Putamen (tissue), 1 donor: ENCODE measurements at places on chromosomes 13 and 19.

DNA sequence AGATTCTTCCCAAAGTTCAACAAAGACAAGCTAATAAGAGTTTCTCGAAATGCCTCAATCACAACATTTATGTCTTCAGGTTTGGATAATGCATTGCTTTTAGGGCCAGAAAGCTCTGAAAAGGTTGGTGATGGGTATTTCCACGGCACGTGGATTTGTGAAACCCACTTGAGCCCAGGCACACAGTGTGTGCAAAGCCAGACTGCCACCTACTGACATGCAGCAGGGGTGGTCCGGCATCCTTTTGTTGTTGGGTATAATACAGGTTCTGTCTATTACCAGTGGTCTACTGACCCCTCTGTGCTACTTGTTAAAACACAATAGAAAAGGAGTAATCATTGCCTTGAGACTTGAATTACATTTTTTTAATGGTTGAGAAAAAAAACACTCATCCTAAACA, 225.6 kb downstream of the RAP2A start:
- no peak for DNase-seq

DNA sequence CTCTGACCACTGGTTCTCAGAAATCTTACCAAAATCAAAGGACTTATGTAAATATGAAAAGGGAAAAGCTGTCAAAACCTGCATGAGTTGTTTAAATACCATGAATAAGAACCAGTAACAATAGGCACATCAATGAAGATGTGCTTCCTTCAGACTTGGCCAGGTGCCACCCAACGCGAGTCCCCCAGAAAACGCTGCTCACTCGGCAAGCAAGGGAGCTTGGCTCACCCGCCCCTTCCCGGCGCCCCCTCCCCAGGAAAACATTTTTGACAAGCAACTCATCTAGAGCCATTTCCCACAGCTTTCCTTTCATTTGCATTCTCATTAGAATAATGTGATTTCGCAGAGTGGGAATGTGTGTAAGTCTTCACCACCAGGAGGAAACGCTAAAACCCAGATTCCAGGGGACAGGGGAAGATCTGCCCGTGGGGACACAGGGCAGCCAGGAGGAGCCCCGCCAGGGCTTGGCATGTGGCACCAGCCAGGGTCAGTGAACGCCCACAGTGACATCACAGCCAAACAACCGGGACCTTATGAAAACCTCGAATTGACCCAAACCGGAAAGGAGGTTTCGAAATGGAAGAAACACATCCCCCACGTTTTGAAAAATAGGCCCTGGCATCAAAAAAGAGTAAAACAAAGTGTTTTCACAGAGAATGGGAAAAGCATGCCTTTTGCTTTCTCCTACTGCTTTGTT, 366.2 kb upstream of the TSHZ3 start:
- no peak for DNase-seq

DNA sequence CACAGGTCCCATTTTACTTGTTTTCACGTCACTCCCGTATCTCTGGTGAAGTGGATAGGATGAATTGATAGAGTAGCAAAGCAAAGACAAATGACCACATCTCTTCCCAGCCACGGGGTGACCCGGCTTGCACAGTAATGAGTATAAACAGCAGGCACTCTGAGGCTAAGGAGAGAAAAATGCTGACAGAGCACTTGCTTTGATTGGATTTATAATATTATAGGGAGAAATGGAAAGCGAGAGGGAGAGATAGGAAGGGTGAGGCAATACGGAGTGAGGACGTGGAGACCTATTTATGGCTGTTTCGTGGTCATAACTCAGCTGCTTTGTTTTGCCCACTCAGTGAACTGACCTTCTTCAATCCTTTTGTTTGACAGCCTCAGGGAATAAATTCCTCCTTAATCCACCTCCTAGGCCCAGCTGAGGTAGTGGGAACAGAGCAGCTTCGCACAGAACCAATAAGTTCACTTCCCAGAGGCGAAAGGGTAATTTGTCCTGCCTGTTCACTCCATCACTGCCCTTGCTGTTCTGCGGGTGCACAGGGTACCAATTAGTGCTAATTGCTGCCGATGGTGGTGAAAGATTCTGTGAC, 68.6 kb downstream of the ERCC5 start:
- DNase-seq = no peak

DNA sequence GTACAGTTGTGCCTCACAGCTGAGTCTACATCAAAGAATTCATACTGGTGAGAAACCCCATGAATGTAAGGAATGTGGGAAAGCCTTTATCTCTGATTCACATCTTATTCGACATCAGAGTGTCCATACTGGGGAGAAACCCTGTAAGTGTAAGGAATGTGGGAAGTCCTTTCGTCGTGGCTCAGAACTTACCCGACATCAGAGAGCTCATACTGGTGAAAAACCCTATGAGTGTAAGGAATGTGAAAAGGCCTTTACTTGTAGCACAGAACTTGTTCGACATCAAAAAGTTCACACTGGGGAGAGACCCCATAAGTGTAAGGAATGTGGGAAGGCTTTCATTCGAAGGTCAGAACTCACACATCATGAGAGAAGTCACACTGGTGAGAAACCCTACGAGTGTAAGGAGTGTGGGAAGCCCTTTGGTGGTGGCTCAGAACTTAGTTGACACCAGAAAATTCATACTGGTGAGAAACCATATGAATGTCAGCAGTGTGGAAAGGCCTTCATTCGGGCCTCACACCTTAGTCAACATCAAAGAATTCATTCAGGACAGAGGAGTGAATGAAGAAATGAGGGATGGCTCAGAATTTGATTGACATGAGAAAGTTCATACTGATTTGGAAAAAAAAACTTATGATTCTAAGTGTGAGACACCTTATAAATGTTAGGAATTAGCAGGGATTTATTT, 80.9 kb upstream of the ZNF420 start:
- no peak for DNase-seq

DNA sequence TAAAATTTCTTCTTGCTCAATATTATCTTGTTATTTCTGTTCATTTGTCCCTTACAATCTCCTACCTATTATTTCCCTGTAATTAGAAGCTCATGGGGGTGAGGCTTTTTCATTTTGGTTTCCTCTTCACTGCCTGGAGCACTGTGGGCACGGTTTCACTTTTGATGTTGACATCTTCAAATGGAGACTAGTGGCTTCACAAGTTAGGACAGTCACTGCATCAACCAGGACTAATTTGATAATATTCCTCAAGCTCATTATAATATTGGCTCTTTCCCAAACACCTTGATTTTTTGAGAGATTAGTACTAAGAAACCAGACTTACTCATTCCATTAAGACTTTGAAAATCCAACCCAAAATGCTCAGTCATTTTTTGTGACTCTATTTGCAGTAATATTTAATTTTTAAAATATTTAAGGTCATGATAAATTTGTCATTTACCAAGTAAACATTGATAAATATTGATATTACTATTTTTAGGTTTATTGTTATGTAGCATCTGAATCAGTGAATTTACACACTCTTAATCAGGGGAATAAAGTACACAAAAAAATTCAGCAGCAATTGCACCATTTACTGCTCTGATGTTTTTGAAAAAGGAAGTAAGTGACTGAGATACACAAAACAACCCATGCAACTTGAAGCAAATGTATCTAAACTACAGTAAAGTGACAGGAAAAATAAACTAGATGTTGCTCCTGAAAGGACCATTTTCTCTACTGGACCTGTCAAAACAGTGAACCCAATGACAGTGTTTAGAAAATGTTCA, 28.8 kb upstream of the RCBTB2 start:
- DNase-seq = no peak

- DNase-seq = no peak
These were observed 10.0 kb downstream of the ATP7B start for GRCh38 chr13:52001120-52001731.

GRCh38 chr13:31930901-31931522, 100.6 kb upstream of the FRY start:
- DNase-seq = no peak

- no peak for DNase-seq
These were observed 117.7 kb downstream of the STK24 start for GRCh38 chr13:98459171-98459681.
